ENCODE measurements at places on chromosomes 1 and 21. TPM values are rescaled to one million over a fixed set of nuclear protein-coding genes. Genes with fewer than 3 reads are reported as not detected.

DNA sequence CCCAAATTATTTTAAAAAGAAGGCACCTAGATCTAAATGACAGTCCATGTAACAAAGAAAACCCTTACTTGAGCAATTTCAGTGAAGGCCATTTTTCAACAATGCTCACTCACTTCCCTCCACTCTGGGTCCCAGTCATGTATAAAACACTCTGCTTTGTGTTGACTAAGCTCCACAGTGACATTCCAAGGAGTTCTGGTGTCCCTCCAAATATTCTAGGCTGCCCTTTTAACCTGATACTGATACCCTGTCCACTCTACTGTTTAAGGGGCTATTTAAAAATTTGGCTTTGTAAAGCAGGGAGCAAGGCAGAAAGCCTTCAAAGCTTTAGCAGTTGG is 73.6 kb downstream of the GNG12 start:
- no peak for DNase-seq

DNA sequence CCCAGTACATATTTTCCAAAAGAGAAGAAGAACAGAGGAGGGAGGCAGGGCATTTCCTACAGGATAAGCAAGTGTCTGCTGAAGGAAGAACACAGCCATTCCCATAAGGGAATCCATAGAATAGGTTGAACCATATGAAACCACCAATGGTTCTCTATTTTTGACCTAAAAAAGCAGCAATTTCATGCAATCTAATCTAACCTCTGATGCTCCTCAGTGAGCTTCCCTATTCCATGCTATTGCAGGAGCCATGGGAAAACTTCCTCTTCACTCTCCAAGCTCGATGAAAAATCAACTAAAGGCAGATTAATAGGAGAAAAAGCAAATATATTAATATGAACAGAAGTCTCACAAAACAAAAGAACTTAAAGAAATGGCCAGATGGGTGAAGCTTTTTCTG is 50.5 kb downstream of the SIPA1L2 start:
- DNase-seq = no peak

DNA sequence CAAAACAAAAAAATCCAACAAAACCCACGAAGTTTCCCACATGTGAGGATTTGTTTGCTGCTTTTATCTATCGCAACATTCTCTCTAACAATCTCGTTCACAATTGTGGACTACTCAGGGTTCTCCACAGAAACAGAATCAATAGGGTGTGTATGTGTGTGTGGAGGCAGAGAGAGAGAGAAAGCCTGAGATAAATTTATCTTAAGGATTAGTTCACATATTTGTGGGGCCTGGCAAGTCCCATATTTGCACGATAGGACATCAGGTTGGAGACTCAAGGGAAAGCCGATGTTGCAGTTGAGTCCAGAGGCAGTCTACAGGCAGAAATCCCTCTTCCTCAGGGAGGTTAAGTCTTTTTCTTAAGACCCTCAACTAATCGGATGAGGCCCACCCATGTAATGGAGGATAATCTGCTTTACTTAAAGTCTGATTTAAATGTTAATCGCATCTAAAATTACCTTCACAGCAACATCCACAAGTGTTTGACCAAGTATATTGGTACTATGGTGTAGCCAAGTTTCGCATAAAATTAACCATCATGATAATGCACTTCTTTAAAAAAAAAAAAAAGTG is 31.7 kb downstream of the ADAMTS1 start:
- no peak for DNase-seq

GRCh38 chr1:60390593-60391282 is 317.2 kb upstream of the C1orf87 start:
- DNase-seq = no peak

DNA sequence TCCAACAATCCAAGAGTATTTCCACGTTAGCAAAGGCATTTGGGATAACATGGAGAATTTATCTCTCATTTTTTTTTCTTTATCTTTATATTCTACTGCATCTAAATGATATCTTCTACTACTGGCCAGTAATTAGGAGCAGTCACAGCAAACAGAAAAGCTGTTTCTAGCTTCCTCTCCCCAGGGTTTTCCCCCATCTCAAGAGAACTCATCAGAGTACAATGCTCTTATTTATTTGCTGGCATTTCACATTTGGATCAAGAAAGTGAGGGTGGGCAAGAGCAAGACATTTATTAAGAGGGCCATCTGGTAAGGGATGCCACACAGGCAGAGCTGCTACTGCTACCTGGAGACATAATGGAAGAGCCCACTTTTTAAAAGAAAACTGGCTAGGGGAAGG is 368.2 kb downstream of the USH2A start:
- DNase-seq = no peak

DNA sequence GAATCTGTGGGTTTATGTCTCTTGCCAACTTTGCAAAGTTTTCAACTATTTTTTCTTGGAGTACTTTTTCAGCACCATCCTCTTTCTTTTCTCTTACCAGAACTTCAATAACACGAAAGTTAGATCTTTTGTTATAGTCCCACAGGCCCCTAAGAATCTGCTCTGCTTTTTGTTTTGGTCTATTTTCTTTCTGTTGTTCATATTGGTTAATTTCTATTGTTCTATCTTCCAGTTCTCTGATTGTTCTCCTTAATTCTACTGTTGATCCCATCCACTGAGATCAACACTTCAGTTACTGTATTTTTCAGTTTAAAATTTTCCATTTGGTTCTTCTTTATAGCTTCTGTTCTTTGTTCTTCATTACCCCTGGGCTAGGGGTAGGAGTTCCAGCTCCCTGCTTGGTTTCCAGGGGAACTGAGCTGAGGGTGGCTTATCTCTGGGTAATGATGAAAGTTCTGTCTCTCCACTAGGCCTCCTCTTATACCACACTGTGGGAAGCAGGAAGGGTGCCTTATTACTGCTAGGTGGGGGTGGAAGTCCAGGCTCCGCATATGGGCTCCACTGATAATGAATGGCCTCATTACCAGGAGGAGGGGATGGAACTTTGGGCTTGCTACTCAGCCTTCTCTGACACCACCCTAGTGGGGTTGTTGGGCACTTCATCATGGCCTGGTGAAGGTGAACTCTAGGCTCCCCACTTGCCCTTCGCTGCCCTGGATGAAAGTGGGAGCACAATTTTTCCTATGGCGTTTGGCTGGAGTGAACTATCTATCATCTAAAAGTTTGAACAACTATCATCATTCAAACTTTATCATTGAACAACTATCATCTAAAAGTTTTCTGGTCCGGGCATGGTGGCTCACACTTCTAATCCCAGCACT is 39.3 kb downstream of the NAV1 start:
- DNase-seq = no peak

GRCh38 chr1:89191314-89191713 is 7.4 kb downstream of the GBP4 start:
- no peak for DNase-seq

- DNase-seq = no peak
Measured at GRCh38 chr1:93033785-93034184, 45.3 kb upstream of the MTF2 start.

The CYP2J2 gene
- 2.3 TPM for total RNA-seq

The NGF gene
- 14.7 TPM for total RNA-seq

All from omental fat pad (tissue), 4 donors.